LHCN-M2 (cell line): ENCODE measurements at places on chromosomes 1 and 21. TPM values are rescaled to one million over a fixed set of nuclear protein-coding genes. Genes with fewer than 3 reads are reported as not detected.

Gene TPM3
- 1,027 and 1,163 TPM in 2 replicates for total RNA-seq

Gene MTARC2
- total RNA-seq = 0.17 and 1.5 TPM in 2 replicates

Gene PKP1
- total RNA-seq = not detected in 2 replicates

Gene PBX1
- total RNA-seq = 1.9 and 3.6 TPM in 2 replicates

Gene SLC26A9
- not detected in 2 replicates for total RNA-seq

Gene CFHR1
- total RNA-seq = not detected in 2 replicates

Gene NT5C1A
- not detected in 2 replicates for total RNA-seq

Gene FCRL1
- total RNA-seq = not detected in 2 replicates

Gene PLA2G5
- total RNA-seq = not detected in 2 replicates

Gene AIRE
- total RNA-seq = not detected in 2 replicates

Gene PRDM16
- total RNA-seq = not detected in 2 replicates

Gene CD34
- total RNA-seq = 1.2 and 2.1 TPM in 2 replicates

Gene DSTYK
- total RNA-seq = 7.2 and 8.1 TPM in 2 replicates

Gene PRRC2C
- total RNA-seq = 45.5 and 63.6 TPM in 2 replicates

Gene CHRNB2
- total RNA-seq = 0.06 and 0.17 TPM in 2 replicates

- no peak for DNase-seq
Measured at GRCh38 chr21:16797540-16797939, 715.3 kb upstream of the CXADR start.

- DNase-seq = peak; percentile 74
Measured at GRCh38 chr1:179310291-179310690, 16.7 kb downstream of the SOAT1 start.

GRCh38 chr21:41674402-41674801 is 92.5 kb downstream of the RIPK4 start:
- DNase-seq = no peak

DNA sequence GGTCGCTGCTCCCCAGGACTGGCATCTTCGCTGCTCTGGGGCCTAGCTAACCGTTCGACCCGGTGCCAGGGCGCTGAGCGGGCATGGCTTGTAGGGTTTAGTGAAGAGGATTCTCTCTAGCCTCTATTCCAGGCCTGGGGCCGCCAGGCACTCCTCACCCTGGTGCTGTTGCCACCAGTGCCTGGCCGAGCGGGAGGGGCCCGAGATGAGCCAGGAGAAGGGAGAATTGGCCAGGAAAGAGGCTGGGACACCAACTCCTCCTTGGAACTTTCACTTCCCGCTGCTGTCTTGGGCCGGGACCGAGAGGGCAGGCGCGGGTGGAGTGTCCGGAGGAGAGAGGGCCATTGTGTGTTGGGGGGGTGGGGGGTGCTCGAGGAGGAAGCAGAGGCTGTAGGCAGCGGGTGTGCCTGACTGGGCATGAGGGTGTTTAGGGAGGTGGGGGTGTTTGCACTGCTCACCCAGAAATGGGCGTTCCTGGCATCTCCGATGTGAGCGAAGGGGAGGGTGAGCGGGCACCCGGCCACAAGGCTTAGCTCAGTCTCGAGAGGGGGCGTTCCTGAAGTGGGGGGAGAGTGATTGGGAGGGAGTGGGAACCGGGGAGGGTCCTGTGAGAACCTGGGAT is 772 bp downstream of the ADAM15 start:
- DNase-seq = peak; percentile 27

- DNase-seq = no peak
Measured at GRCh38 chr1:182841368-182841988, 2.3 kb downstream of the DHX9 start.

GRCh38 chr1:7705048-7705907 is 65.8 kb upstream of the VAMP3 start:
- DNase-seq = no peak

DNA sequence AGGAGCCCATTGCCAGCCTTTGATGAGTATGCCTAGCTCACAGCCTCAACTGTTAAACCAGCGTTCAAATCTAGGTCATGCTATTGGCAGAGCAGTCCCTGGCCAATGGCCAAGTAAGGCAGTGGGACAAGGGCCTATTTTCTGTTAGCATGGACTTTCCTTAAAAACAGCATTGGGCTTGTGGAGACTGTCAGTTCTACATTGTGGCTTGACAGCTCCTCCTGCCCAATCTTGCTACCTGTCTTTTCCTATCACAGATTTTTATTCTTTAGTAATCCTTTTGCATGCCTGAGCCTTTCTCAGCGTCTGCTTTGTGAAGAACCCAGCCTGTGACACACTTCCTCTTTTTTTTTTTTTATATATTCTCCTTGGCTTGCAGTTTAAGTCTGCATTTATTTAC is 56.4 kb downstream of the DIP2A start:
- DNase-seq = no peak

- DNase-seq = peak; percentile 31
Measured at GRCh38 chr1:196063952-196064351, 544.3 kb downstream of the KCNT2 start.

DNA sequence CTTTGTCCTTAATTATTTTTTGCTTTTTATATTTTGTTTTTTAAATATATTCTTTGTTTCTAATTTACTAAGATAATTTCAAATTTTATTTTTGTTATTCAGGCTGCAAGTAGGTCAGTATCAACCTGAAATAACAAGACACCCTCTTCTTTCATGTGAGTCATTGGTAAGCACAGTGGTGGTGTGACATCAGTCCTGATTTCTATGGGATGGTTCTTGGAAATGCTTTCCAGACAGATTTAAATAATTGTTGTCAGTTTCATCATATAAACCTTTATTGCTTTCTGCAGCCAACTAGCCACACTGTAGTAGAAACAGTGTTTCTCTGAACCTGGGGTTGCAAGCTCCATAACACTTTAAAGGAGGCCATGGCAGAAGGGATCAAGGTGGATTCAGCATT is 157.5 kb upstream of the C21orf91 start:
- no peak for DNase-seq

DNA sequence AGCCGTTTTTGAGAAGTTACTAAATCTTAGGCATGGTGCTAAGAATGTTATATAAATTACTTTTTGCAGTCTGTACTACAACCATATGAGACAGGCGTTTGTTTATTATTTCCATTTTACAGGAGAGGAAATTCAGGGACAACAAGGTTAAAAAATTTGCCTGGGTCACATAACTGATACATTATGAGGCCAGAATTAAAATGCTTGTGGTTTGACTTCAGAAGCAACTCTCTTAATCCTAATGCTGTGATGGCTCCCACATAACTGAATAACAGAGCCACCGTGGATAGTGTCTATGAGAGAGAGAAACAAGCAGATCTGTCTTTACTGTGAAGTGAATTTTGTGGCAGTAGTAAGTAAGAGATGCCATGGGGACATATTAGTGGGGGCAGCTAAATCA is 184.9 kb downstream of the NCAM2 start:
- peak; percentile 36 for DNase-seq

- DNase-seq = no peak
Measured at GRCh38 chr21:45187646-45188045, 100.0 kb downstream of the POFUT2 start.

GRCh38 chr1:39907528-39908453 is 6.1 kb upstream of the MYCL start:
- DNase-seq = no peak

- DNase-seq = peak; percentile 54
Measured at GRCh38 chr1:58783090-58783992, 506 bp downstream of the JUN start.

DNA sequence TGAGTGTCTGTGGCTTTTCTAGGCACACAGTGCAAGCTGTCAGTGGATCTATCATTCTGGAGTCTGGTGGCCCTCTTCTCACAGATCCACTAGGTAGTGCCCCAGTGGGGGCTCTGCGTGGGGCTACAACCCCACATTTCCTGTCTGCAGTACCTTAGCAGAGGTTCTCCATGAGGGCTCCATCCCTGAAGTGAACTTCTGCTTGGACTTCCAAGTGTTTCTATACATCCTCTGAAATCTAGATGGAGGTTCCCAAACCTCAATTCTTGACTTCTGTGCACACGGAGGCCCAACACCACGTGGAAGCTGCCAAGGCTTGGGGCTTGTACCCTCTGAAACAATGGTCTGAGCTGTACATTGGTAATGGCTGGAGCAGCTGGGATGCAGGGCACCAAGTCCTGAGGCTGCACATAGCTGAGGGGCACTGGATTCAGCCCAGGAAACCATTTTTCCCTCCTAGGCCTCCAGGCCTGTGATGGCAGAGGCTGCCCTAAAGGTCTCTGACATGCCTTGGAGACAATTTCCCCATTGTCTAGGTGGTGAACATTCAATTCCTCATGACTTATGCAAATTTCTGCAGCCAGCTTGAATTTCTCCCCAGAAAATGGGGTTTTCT is 29.2 kb upstream of the TSNAX start:
- no peak for DNase-seq

- DNase-seq = no peak
Measured at GRCh38 chr1:228727681-228728171, 7.6 kb upstream of the RHOU start.

- peak; percentile 87 for DNase-seq
Measured at GRCh38 chr1:225767634-225768540, 9.7 kb upstream of the SRP9 start.

DNA sequence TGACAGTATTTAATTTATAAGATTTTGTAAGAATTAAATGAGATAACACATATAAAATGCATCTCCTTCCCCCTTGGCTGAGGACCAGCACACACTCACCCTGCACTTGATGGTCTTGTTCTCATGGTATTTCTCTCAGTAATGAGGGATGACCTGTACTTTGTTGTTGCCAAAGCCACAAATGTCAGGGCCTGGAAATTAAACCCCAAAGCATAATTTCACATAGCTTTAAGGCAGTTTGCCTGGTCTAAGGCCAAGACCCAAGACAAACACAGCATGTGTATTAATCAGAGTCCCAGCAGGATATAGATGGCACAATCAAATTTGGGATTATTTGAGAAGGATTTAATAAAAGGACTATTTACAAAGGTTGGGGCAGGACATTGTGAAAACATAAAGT is 48.6 kb upstream of the EPS15 start:
- DNase-seq = peak; percentile 84

DNA sequence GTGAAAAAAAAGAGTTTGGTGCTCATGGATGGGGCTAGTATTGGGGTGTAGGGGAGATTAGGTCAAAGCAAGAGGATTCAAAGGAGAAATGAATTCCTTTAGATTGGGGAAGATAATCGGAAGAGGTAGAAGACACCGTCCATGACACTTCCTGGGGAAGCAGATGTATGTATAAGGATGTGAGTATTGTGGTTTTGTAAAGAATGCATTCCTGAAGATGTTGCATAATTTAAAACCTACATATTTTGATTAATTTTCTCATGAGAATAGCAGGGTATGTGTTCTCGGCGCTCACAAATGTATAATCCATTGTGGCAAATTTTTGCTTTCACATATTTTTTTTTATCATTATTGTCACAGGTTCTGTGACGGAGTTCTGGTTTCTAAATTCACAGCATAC is 5.5 kb upstream of the LGALS8 start:
- no peak for DNase-seq

GRCh38 chr1:76940571-76941335 is 73.5 kb downstream of the ST6GALNAC5 start:
- DNase-seq = peak; percentile 80

- no peak for DNase-seq
Measured at GRCh38 chr1:18116777-18117176, 9.2 kb downstream of the IGSF21 start.

DNA sequence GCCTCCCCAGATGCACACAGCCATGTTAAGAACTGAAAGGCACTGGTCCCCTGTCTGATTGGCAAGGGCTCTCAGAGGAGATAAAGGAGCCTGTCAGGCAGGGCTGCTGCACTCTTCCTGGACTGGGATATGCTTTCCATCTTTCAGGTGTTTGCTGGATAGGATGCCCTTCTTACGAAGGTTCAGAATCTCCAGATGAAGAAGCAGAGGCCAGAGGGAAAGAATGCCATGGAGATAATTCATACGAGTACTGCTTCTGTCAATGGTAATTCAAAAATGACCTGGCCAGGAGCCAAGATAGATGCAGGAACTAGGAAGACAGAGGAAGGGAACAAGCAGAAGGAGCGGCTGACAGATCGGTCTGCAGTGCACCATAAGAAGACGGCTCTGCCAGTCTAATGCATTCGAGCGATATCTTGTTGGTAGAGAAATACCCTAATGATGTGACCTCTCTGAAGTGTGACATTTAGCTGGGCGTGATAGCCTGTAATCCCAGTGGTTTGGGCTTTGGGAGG is 16.6 kb upstream of the ATP2B4 start:
- DNase-seq = no peak

DNA sequence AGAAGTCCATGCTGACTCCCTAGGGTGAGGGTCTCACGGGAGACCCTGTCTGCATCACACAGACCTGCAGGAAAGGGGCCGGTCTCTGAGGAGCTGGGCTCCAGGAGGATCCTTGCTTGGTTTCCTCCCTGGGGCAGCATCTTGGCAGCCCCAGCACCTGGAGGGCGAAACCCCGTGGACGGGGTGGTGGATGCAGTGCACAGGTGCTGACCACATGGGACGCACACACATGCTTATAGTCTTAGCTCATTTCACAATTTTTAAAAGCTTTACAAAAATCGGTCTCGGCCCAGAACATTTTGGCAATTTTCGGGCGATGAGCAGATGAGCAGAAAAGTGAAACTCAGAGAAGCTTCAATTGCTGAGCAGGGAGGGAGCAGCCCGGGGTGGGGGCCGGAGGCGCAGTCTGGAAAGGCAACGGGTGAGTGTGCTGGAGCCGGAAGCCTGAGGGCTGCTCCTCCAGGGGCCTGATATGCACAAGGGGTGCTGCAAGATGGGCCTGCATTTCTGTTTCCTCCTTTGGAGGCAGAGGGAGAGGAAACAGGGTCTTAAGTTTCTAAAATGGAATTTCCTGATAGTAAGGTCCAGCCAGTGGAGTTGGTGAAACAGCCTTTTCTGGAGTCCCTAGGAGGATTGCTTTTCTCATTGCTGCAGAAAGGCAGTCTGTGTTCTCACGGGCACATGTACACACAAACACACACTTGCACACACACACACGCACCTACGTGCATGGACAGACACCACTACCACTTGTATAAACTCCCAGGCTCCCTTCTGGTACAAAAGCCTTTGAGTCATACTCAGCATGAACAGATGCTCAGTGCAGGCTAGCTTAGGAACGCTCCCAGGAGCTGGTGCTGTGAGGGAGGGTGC is 60.6 kb downstream of the SCCPDH start:
- peak; percentile 95 for DNase-seq

DNA sequence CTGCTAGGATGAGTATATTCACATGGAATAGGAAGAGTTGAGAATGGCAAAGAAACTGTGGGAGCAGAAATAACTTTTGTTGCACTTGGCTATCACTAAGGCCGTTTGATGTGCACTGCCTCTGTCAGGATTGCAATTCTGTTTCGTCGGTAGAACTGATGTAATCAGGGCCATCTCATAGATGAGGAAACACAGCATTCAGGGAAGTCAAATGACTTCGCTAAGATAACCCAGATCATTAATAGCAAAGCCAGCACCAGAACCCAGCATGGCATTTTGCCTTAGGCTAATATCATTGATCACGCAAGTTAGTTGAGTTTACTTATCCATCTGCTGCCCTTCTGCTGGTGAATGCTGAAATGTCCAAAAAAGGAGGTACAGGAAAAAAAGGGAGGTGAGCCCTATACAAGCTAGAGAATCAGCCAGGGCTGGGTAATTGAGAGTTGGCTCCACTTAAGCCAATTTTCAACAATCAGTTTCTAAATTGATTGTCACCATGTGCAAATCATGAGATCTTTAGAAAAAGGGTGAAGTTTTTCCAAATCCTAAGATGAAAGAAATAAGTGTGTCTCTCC is 7.6 kb downstream of the RASSF5 start:
- no peak for DNase-seq

GRCh38 chr1:150072959-150073358 is 5.4 kb downstream of the VPS45 start:
- peak; percentile 23 for DNase-seq
